ENCODE measurements at places on chromosomes 1 and 21. TPM values are rescaled to one million over a fixed set of nuclear protein-coding genes. Genes with fewer than 3 reads are reported as not detected.

The RSPH1 gene
- 1.6 TPM for total RNA-seq

The RGS8 gene
- total RNA-seq: 1.5 TPM

The TRIM62 gene
- total RNA-seq: 13.3 TPM

The KLF17 gene
- total RNA-seq: not detected

The SYDE2 gene
- 8.4 TPM for total RNA-seq

The HSD3B1 gene
- total RNA-seq: not detected

The KCNA2 gene
- total RNA-seq: 6.2 TPM

The GJC2 gene
- total RNA-seq: 4.1 TPM

GRCh38 chr1:156126630-156127534 lies 12.4 kb downstream of the LMNA start:
- peak overlapping the region; percentile 93 for H3K27ac ChIP-seq
- H3K36me3 ChIP-seq: no peaks in the 10 kb centered on the region
- no peaks in the 10 kb centered on the region for H3K27me3 ChIP-seq

DNA sequence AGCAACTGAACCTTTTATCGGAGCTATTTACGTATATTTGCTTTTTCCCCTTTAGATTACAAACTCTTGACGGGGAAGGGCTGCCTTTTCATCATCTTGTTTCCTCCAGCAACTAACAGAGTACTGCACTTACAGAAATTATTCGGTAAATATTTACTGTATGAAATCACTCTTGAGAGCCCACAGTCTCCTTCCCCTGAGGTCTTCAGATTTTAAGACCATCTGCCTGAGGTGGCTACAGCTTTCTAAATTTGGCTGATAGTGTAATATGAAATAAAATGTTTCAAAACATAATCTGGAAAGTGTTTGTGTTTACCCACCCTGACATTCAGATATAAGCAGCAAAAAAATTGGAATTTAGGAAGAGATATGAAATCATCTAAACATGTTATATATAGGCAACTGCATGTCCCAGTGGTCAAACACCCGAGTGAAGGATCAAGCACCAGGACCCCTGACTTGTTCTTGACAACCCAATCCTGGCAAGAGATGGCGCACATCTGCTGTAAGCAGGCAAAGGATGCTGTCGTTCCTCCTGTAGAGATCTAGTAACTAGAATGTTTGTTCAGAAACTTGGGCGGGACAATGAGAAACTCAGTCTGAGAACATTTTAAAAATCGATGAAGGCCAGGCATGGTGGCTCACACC lies 60.9 kb downstream of the SIPA1L2 start:
- no peak for DNase-seq
- no peak overlapping the region for H3K4me3 ChIP-seq
- H3K27ac ChIP-seq: no peak overlapping the region
- H3K27me3 ChIP-seq: no peaks in the 10 kb centered on the region

- H3K27me3 ChIP-seq: no peaks in the 10 kb centered on the region
- H3K4me1 ChIP-seq: no peaks in the 10 kb centered on the region
- DNase-seq: no peak
- H3K27ac ChIP-seq: no peak overlapping the region
- no peak overlapping the region for H3K4me3 ChIP-seq
- H3K36me3 ChIP-seq: no peaks in the 10 kb centered on the region
Measured at GRCh38 chr1:184056921-184057555, 5.5 kb downstream of the TSEN15 start.

GRCh38 chr1:157371221-157371620 lies 181.1 kb downstream of the FCRL5 start:
- no peak overlapping the region for H3K4me3 ChIP-seq
- H3K4me1 ChIP-seq: no peaks in the 10 kb centered on the region
- DNase-seq: no peak
- no peaks in the 10 kb centered on the region for H3K36me3 ChIP-seq

GRCh38 chr1:18091660-18092446 lies 15.7 kb upstream of the IGSF21 start:
- H3K36me3 ChIP-seq: no peaks in the 10 kb centered on the region
- DNase-seq: no peak
- no peak overlapping the region for H3K27ac ChIP-seq
- H3K4me3 ChIP-seq: no peak overlapping the region
- no peaks in the 10 kb centered on the region for H3K4me1 ChIP-seq

GRCh38 chr21:17527711-17528110 lies 14.9 kb downstream of the CXADR start:
- no peak overlapping the region for H3K27ac ChIP-seq
- H3K4me3 ChIP-seq: no peak overlapping the region
- H3K27me3 ChIP-seq: no peaks in the 10 kb centered on the region
- H3K4me1 ChIP-seq: no peaks in the 10 kb centered on the region
- no peaks in the 10 kb centered on the region for H3K36me3 ChIP-seq
- no peak for DNase-seq

DNA sequence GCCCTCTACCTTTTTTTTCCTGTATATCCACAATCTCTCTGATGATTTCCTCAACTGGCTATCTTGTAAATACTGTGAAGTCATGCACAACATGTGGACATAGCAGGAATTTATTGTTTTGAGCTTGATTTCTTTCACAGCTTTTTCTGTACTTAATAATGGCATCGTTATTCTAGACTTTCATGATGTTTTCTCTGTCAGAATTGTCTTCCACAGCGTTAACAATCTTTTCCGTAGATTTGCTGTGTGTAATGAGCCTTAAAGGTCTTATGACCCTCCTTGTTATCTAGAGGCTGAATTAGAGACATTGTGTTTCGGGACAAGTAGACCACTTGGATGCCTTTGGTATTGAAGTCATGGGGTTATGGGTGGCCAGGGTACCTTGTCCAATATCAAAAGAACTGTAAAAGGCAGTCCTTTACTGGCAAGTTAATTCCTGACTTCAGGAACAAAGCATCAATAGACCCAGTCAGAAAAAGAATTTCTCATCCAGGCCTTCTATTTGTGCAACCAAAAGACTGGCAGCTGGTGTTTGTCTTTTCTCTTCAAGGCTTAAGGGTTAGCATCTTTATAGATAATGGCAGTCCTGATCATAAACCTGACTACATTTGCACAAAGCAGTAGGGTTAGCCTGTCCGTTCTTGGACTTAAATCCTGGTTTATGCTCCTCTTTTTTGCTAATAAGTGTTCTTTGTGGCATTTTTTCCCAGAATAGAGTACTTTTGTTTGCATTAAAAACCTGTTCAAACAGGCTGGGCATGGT lies 30.1 kb upstream of the CHAF1B start:
- no peaks in the 10 kb centered on the region for H3K4me1 ChIP-seq
- DNase-seq: no peak
- H3K36me3 ChIP-seq: peaks cover 8% of the 10 kb centered on the region
- no peak overlapping the region for H3K4me3 ChIP-seq
- no peaks in the 10 kb centered on the region for H3K27me3 ChIP-seq
- no peak overlapping the region for H3K27ac ChIP-seq

DNA sequence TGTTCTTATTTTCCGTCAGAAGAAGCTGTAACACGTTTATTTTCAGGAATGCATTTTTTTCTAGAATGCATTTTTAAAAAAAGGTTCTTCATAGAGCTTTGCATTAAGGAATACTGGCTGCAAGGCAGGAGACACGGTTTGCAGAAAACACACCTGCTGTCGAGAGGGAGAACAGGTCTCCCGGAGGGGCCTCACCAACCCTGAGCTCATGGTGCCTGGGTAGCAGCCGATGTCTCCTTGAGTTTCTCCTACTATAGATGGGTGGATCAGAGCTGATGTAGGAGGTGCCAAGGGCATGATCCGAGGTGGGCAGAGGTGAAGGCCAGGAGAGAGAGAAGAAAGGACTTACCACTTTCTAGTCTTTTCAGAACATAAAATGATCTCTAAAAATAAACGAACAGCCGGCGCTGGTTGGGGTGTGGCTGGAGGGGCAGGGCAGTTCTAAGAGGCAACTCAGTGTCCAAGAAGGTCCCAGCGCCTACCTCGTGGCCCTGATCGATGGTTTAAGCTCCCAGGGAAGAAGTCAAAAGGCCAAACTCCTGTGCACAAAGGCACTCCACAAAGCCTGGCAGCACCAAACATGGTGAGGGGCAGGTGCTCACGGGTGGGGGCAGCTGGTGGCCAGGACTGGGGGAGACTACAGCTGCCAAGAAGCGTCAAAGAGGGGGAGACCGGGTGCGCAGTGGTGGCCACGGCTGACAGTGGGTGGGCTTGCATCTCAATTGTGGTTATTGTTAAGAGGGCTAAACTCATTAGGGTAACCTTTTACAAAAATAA lies 12.2 kb downstream of the MORN1 start:
- H3K36me3 ChIP-seq: no peaks in the 10 kb centered on the region
- H3K4me1 ChIP-seq: no peaks in the 10 kb centered on the region
- no peaks in the 10 kb centered on the region for H3K27me3 ChIP-seq
- H3K27ac ChIP-seq: no peak overlapping the region
- no peak overlapping the region for H3K4me3 ChIP-seq

GRCh38 chr1:13754510-13755103 lies 54.6 kb downstream of the PRDM2 start:
- H3K4me3 ChIP-seq: no peak overlapping the region
- H3K36me3 ChIP-seq: no peaks in the 10 kb centered on the region
- H3K4me1 ChIP-seq: peaks cover 12% of the 10 kb centered on the region
- no peak for DNase-seq
- no peak overlapping the region for H3K27ac ChIP-seq

- DNase-seq: no peak
- H3K27ac ChIP-seq: no peak overlapping the region
- no peaks in the 10 kb centered on the region for H3K27me3 ChIP-seq
- no peak overlapping the region for H3K4me3 ChIP-seq
Measured at GRCh38 chr1:223176437-223176836, 33.4 kb upstream of the TLR5 start.

DNA sequence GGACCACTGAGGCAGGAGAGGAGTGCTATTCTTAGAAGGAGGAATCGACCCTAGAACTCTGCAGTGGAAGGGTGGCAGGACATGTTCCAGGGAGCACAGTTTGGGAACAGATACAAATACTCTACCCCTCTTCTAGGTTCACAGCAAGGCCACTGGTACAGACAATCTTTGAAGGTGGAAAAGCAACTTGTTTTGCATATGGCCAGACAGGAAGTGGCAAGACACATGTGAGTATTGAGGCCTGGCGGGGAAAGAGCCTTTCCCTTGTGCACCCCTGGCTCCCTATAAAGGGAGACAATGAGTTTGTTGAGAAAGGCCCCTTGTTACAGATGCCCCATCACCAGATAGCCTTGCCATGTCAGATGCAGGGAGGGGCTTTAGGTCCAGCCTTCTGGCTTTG lies 17.8 kb downstream of the KIF2C start:
- H3K27me3 ChIP-seq: no peaks in the 10 kb centered on the region
- H3K36me3 ChIP-seq: no peaks in the 10 kb centered on the region
- no peaks in the 10 kb centered on the region for H3K4me1 ChIP-seq
- H3K27ac ChIP-seq: no peak overlapping the region
- no peak overlapping the region for H3K4me3 ChIP-seq

Measured in prostate gland (tissue), 2 donors.